Endodermal cell (in vitro differentiated cells): ENCODE measurements at places on chromosomes 2 and 18. TPM values are rescaled to one million over a fixed set of nuclear protein-coding genes. Genes with fewer than 3 reads are reported as not detected.

Gene CDH19
- total RNA-seq, result not detected in 3 replicates

Gene KIF1A
- total RNA-seq, result 58.7 and 58.8 TPM in 2 replicates

Gene SCYGR4
- total RNA-seq, result not detected in 2 replicates

Gene PREB
- total RNA-seq, result 49.0 and 50.5 TPM in 2 replicates

Gene RIT2
- total RNA-seq, result 0.81 and 0.90 TPM in 2 replicates

Gene NPHP1
- total RNA-seq, result 7.5 and 8.4 TPM in 2 replicates

Gene OTX1
- 14.8 to 20.6 TPM (median 19.0 TPM) in 3 replicates for total RNA-seq

Gene ATP8B1
- total RNA-seq, result 0.74 to 4.1 TPM (median 1.7 TPM) in 3 replicates

Gene FABP1
- total RNA-seq, result not detected in 2 replicates

Gene TCF23
- not detected in 3 replicates for total RNA-seq

Gene PLCL1
- total RNA-seq, result 0.04 and 0.07 TPM in 2 replicates

Gene TLX2
- total RNA-seq, result 0.14 and 0.22 TPM in 2 replicates

Gene SNTG2
- total RNA-seq, result 1.7 to 4.1 TPM (median 2.8 TPM) in 3 replicates

Gene HOXD11
- total RNA-seq, result not detected in 2 replicates

Gene MC5R
- 0.24 TPM in 1 of 2 replicates, not detected in the other for total RNA-seq

Gene TEKT4
- total RNA-seq, result not detected in 2 replicates

Gene TRIM43
- not detected in 3 replicates for total RNA-seq

Gene CFLAR
- 128 and 168 TPM in 2 replicates for total RNA-seq

Gene CD207
- not detected in 3 replicates for total RNA-seq

Gene COLEC12
- 97.7 and 123 TPM in 2 replicates for total RNA-seq

Gene REG1B
- total RNA-seq, result not detected in 2 replicates

Gene GKN1
- total RNA-seq, result not detected in 2 replicates

Gene CDK15
- total RNA-seq, result not detected in 3 replicates

Gene ASB18
- total RNA-seq, result not detected in 3 replicates

Gene ARPC2
- 239 and 243 TPM in 2 replicates for total RNA-seq

Gene UGT1A10
- not detected in 3 replicates for total RNA-seq

Gene TRMT61B
- total RNA-seq, result 8.0 to 22.4 TPM (median 21.4 TPM) in 3 replicates

Gene GALNT5
- 0.05 TPM in 1 of 2 replicates, not detected in the other for total RNA-seq

Gene DPP10
- total RNA-seq, result 17.3 to 21.3 TPM (median 19.2 TPM) in 3 replicates

Gene C2orf81
- total RNA-seq, result 3.2 and 3.8 TPM in 2 replicates

Gene CNRIP1
- total RNA-seq, result not detected in 3 replicates

Gene ECEL1
- total RNA-seq, result 3.9 and 4.6 TPM in 2 replicates

Gene ACVR1C
- 0.59 and 0.75 TPM in 2 replicates for total RNA-seq

Gene VIL1
- 79.1 to 89.2 TPM (median 83.1 TPM) in 3 replicates for total RNA-seq

Gene ALPP
- total RNA-seq, result not detected in 3 replicates

Gene ATAD2B
- 18.2 and 20.7 TPM in 2 replicates for total RNA-seq

Gene DQX1
- total RNA-seq, result 0.93 to 2.3 TPM (median 1.7 TPM) in 3 replicates

Gene ALPI
- not detected in 3 replicates for total RNA-seq

Gene MC4R
- not detected in 2 replicates for total RNA-seq

Gene ZNF892
- total RNA-seq, result 8.4 to 16.7 TPM (median 14.1 TPM) in 3 replicates

Gene PRPF40A
- total RNA-seq, result 169 to 235 TPM (median 222 TPM) in 3 replicates
